ENCODE measurements at places on chromosomes 11 and 22.

GRCh38 chr22:48104102-48104738 is 1341.8 kb downstream of the TBC1D22A start:
- no peak for DNase-seq

DNA sequence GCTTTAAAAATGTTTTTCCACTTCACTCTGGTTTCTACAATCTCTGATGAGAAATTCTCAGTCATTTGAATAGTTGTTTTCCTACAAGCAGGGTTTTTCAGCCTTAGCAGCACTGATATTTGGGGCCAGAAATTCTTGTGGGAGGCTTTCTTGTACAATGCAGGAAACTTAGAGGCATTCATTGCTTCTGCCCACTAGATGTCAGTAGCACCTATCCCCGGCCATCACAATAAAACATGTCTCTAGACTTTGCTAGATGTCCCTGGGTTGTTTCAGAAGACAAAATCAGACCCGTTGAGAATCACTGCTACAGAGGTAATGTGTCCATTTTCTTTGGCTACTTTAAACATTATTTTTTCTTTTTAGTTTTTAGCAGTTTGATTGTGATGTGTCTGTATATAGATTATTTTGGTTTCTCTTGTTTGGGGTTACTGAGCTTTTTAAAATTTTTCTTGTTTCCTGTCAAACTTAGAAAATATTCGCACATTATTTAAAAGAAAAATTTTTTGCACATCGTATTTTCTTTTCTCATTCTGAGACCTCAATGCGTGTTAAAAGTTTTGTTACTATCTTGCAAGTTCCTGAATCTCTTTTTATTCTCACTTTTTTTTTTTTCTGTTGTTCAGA is 60.8 kb upstream of the CCDC179 start:
- no peak for DNase-seq

DNA sequence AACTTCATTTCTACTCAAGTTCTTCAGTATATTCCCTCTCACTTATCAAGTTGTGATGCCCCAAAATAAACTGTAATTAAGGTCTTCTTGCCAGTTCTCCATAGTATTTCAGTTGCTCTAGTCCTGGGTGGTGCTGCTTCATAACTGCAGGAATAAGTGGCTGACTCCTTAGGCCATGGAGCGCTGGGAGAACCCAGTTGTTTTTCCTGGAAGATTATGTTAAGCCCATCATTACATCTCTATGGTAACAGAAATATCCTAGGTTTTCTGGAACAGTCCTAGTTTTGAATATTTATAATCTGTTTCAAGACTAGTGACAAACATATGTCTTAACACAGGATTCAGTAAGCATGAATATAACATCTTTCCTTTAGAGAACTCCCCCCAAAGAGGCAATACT is 7.6 kb downstream of the SYTL2 start:
- no peak for DNase-seq

DNA sequence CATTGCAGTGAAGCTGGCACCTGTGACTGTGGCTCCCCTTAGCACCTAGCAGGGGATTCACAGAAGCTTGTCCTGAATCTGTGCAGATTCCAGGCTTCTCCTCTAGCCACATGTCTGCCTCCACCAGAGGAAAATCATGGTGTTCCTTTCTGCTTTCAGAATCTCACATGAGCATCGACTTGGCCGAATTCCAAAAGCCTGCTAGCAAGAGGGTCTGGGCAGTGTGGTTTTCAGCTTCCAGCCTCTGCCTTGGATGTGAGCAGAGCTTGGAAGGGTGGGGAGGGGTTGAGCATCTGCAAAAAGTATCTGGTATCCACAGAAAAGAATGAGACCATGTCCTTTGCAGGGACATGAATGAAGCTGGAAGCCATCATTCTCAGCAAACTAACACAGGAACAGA is 911.1 kb downstream of the TBC1D22A start:
- DNase-seq, result no peak

- no peak for DNase-seq
These were observed 11.0 kb upstream of the PTPN5 start for GRCh38 chr11:18802381-18803257.

DNA sequence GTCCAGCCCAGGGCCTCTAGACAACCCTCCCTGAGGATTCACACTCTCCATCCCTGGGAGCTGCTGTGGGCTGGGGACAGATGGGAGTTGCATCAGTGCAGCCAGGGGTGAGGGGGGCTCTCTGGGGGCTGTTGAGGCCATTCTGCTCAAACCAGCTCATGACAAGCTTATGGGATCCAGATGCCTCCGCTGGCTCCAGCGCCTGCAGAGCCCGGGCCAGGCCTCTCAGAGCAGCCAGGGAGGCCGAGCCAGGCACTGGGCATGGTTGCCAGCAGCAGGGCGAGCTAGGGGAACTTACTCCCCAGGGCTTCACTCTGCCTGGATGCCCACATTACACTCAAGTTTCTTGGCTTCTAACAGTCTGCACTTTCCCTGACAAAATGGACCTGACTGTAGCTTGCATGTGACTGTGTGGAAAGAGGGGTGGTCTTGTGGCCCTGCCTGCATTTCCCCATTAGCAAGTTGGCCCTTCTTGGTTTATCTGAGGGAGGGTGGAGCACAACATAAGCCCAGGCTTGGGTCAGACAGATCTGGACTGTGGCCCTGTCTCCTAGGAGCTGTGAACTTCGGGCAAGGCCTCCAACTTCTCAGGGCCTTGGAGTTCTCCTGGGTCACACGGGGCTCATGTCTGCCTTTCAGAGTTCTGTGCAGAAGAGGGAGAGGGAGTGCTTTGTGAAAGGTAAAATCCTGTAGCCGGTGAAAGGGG is 34.5 kb upstream of the CYB5R3 start:
- no peak for DNase-seq

- no peak for DNase-seq
These were observed 689.7 kb downstream of the TBC1D22A start for GRCh38 chr22:47452184-47452583.

DNA sequence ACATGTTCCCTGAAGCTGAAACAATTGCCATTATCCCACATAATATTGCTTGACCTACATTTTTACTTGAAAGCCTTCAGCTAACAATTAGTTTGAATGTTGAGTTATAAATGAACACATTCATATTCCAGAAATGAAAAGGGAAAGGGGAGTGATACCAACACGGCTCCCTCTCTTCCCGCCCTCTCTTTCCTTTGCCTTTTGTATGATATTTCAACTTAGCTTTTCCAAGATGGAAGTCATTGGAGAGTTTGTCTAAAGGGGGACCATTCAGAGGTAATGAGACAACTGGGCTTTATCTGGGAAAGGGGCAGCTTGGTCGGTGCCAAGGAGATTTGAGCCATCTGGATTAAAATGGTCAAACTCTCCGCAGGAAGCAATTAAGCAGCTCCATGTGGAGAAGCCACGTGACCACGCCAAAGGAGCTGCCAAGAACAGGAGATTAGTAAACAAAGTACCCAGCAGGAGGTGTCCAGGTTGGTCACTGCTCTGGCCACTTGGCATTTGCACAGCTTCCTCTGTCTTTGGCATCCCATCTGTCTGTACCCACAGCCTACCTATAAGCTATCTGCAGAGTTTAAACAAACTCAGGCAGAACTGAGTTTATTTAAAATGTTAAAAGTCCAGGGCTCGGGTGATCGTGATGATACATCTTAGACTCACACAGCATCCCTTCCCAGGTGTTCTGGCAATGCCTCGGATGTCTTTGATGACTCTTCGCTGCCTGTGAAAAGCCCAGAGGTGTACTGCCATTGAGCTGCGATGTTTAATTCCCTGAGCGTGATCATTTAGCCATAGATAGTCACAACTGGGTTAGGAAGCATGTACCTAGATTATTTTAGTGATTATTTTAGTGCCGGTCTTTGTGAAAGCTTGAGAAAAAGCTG is 735.9 kb downstream of the NTM start:
- no peak for DNase-seq

DNA sequence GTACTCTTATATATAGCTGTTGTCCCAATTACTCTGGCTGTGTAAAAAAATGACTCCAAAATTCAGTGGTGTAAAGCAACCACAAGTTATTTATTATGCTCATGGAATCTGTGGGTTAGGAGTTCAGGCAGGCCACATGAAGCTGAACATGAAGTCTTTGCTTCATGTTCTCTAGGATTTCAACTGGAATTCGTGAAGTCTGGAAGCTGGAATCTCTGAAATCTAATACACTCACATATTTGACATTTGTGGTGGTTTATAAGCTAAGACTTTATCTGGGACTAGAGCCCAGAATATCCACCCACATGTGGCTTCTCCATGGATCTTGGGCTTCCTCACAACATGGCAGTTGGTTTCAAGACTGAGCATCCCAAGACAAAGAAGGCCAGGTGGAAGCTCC is 430.6 kb downstream of the MIAT start:
- no peak for DNase-seq

DNA sequence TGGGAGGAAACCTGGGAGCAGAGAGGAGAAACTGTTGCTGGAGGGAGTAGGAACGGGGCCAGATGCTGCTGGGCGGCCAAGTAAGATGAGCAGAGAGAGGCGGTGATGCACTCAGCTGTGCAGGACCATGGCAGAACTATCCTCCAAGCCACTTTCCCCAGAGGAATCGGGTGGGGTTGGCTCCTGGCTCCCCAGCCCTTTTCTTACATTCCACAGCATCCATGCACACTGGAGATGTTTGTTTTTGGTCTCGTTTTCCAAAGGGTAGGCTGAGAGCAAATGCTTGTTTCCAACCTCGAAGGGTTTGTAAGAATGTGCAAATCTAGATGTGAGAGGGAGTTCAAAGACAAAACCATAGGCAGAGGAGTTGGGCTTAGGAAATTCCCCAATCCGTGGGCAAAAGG is 73.2 kb downstream of the DBX1 start:
- no peak for DNase-seq

GRCh38 chr11:3128356-3129180 is 36.5 kb downstream of the OSBPL5 start:
- DNase-seq, result no peak

DNA sequence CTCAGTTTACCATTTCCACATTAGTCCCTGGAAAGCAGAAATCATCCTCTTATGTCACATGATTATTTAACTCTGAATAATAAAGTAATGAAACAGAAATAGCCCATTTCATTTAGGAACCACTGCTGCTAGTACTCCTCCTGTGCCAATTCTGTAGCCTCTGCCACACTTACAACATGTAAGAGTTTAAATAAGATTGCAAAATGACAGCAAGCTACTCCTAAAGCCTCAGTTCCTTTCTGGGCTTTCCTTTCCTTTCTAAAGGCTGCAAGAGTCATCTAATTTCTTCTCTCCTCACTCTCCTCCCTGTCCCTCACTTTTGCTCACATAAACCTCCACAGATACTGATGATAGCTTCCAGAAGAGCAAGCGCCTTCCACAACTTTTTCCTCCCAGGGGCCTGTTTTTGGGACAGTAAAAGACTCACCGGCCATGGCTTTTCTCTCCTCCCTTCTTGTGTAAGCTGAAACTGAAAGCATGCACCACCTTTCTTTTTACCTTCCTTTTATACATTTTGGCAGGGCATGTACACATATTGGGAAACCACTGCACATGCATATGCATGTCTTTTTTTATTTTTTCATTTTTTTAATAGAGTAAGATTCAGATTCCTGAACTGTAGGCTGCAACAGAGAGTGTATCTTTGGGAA is 38.5 kb downstream of the CARD18 start:
- DNase-seq, result no peak

DNA sequence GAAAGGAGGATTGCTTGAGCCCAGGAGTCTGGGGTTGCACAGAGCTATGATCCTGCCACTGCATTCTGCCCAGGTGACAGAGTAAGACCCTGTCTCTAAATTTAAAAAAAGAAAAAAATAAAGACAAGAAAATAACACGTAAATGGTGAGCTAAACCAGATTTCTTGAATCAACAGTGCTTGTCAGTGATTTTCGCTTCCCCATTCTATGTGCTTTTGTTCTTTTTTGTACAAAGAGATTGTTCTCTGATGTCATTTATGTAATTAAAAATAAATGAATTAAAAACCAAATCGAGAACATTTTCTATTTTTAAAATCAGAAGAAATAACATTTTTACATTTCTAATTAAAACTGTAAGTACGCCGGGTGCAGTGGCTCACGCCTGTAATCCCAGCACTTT is 19.8 kb upstream of the SLC29A2 start:
- no peak for DNase-seq

DNA sequence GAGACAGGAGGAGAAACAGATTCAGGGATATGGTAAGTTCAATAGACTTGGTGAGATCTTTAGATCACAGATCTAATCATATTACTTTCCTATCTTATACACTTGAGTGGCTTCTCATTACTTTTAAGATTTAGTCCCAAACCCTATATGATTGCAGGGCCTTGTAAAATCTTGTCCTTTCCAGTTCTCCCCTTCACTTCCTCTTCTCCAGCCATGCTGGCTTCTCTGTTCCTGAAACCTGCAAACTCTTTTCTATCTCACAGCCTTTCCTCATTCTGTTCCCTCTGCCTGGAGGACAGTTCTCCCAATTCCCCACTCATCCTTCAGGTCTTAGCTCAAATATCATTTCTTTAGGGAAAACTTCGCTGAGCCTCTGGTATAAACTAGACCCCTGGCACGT is 65.9 kb upstream of the BIRC3 start:
- DNase-seq, result no peak

DNA sequence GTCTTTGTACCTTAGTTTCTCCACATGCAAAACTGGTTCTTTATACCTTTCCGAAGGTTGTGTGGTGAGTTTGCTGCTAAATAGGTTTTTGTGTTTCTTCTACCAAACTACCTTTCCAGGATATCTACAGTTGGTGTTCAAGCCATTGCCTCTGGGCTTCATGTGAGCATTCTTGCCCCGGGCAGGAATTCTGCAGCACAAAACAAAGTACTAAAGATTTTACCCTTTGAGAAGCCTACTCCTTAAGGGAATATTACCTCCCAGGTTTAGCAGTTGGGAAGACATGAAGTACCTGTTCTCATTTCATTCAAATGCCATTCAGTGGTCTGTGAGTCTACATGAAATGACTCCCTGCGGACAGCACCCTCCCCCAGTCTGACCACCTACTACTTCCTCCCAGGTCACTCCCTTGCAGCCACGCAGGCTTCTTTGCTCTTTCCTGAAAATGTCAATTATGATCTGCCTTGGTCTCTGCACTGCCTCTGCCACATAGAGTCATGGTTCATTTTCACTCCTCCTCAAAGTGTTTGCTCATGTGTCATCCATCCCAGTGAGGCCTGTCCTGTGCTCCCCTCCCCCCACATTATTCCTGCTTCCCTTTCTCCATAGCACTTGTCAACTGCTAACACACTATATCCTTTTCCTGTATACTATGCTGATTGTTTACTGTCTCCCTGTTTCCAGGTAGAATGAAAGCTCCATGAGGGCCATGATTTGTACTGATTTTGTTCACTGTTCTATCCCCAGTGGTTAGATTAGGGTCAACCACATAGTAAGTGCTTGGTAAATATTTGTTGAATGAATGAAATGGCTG is 36.9 kb downstream of the PACS1 start:
- DNase-seq, result no peak

Data from stimulated activated CD8-positive, alpha-beta memory T cell treated with anti-CD3 and anti-CD28 coated beads, Interleukin-4, amount 100 ng/mL, for 4 hours (primary cell).